Mammary epithelial cell (primary cell): ENCODE measurements at places on chromosomes 13 and 19.

DNA sequence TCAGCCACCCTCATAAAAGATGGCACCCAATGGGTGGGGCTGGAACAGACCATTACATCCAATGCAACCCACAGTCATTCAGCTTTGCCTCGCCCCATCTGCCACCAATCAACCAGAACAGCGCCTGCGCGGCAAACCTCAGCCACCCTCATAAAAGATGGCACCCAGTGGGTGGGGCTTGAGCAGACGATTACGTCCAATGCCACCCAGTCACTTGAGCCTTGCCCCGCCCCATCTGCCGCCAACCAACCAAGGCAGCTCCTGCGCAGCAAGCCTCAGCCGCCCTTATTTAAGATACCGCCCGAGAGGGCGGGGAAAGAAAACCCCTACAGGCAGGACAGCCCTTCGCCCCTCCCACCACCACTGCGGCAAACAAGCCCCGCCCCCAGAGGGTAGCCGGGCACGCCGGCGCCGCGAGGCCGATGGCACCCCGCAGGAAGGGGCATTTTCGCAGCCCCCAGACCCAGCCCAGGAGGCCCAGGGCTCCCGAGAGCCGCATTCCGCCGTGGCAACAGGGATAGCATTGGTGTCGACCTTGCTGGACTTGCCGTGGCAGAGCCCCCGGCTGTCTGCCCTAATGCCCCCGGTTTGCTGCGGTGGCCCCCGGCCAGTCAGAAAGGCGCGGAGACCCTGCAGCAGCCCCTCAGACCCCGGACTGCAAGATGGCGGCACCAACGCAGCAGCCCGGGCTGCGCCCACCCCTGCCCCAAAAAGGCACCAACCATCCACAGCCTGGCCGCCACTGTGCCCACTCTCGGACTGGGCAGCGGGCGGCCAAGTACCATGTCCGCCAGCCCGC lies 675 bp downstream of the PEG3 start:
- no peak for DNase-seq

DNA sequence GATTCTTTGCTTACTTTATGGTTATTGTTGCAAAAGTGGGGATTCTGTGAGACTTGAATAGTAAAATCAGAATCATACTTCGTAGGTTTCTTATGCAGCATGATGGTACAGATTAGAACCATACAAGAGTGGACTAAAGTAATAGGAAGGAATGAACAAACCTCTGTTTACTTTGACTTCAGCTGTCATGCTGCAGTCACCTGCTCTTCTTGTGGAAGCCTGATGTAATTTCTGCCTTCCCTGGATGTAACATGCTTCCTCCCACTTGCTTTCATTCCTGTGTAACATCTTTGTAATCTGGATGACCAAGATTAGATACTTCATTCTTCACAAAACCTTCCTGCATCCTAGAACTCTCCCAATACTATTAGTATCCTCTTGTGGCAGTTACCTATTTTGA lies 235.0 kb downstream of the PCCA start:
- no peak for DNase-seq

DNA sequence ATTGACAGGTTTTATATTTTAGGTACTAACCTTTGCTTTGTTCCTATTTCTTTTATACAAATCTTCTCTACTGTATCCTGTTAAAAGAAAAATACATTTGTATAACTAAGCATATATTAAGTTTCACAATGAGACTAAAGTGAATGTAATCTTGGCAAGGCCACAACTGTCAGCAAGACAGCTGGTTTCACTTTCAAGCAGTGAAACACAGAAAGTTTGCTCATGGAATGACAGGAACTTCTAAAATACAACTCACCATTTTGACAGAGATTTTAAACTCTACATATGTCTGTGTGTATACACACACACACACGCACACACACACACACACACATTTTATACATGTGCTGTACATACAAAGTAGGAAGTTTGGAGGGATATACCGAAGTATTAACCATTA lies 53.3 kb downstream of the PARP4 start:
- no peak for DNase-seq

- DNase-seq = no peak
Observed at GRCh38 chr13:111975539-111976473, 91.1 kb upstream of the SOX1 start.

DNA sequence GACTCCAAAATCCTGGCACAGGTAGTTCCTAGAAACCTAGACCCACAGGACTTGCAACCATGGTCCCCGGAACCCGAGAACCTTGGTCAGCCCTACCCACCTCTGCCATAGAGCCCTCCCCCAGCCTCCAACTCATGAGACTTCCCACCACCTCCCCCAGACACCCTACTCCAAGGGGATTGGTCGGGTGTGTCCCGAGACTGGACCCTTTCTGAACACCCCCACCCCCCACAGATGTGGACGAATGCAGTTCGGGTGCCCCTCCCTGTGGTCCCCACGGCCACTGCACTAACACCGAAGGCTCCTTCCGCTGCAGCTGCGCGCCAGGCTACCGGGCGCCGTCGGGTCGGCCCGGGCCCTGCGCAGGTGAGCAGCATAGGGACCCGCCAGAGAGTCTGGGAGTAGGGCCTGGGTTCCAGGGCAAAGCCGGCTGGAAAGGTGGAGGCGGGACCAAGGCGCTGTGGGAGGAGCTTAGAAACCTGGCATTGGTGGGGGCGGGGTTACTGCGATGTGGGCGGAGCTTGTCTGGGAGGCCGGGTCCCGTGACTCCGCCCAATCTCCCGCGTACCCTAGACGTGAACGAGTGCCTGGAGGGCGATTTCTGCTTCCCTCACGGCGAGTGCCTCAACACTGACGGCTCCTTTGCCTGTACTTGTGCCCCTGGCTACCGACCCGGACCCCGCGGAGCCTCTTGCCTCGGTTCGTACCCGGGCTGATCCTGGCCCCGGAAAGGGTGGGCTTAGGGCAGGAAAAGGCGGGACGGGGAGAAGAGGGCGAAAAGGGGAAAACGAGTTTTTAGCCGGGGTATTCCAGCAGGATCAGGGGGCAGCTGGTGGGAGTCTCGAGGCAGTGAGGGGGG lies 11.9 kb downstream of the LTBP4 start:
- DNase-seq = no peak

DNA sequence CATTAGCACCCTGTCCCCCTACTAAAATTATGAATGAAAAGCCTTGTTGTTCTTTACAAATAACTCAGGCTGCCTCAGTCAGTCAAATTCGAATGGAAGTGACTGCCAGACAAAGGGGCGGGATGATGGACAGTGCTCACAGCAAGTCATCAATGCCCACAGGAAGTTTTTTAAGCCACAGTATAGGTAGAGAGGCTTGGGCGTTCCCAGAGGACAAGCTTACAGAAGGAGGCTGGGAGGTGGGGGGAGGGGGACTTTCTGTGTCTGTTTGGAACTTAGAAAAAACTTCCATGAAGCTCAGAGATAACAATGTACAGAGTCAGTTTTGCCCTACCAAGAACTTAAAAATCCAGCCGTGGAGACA lies 18.5 kb upstream of the SPRY2 start:
- DNase-seq = no peak

- DNase-seq = peak; percentile 44
Observed at GRCh38 chr19:35352448-35353304, 5.0 kb downstream of the FFAR1 start.

- DNase-seq = no peak
Observed at GRCh38 chr13:86839221-86839620, 832.0 kb upstream of the SLITRK5 start.

- peak; percentile 84 for DNase-seq
Observed at GRCh38 chr19:19033426-19034203, at the start of the genes ARMC6 and SUGP2. Gene ARMC6, plus strand, starts transcription at chr19:19033603. Its CDS starts 607 bp downstream, at chr19:19034210. Gene SUGP2, minus strand, starts transcription at chr19:19033517. Its CDS starts 2,446 bp downstream, at chr19:19031071.

DNA sequence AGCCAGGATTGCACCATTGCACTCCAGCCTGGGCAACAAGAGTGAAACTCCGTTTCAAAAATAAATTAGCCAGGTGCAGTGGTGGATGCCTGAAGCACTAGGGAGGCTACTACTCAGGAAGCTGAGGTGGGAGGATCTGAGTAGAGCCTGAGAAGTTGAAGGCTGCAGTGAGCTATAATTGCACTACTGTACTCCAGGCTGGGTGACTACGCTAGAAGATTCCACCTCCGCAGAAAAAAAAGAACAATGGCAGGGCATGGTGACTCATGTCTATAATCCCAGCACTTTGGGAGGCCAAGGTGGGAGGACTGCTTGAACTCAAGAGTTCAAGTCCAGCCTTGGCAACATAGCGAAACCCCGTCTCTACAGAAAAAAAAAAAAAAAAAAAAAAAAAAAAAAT lies 20.5 kb downstream of the HAUS8 start:
- no peak for DNase-seq

DNA sequence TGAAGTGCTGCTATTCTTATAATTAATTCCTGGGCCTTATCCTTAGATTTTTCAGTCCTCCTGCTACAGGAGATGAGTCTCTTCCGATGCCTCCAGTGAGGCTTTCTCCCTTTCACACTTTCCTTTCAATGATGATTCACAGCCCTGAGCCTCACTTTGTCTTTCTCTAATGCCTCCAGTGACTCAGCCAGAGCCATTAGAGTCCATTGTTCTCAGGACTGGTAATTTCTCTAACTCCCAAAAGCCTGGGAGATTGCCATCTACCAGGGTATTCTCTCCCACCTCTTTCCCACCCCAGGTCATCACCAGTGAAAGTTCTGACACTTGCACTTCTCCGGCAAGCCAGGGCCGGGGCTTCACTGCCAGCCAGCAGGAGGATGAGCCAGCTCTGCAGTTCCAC lies 49.6 kb upstream of the ARGLU1 start:
- peak; percentile 79 for DNase-seq

- DNase-seq = no peak
Observed at GRCh38 chr13:76286178-76286577, 600.0 kb downstream of the KCTD12 start.

DNA sequence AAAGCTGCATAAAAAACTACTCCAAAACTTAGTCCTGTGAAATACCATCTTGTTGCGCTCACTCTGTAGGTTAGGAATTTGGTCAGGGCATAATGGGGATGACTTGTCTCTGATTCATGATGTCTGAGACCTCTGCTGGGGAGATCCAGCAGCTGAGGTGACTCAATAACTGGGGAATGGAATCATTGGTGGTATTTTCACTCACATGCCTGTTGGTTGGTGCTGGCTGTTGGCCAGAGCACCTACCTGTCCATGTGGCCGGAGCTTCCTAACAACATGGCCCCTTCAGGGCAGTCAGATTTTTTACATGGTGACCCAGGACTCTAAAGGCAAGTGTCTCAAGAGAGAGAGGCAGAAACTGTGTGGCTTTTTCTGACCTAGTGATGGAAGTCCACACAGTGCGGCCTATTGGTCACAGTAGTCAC lies 7.4 kb upstream of the ESD start:
- DNase-seq = peak; percentile 97

GRCh38 chr19:35797663-35798062 lies 15.0 kb downstream of the PRODH2 start:
- DNase-seq = no peak

DNA sequence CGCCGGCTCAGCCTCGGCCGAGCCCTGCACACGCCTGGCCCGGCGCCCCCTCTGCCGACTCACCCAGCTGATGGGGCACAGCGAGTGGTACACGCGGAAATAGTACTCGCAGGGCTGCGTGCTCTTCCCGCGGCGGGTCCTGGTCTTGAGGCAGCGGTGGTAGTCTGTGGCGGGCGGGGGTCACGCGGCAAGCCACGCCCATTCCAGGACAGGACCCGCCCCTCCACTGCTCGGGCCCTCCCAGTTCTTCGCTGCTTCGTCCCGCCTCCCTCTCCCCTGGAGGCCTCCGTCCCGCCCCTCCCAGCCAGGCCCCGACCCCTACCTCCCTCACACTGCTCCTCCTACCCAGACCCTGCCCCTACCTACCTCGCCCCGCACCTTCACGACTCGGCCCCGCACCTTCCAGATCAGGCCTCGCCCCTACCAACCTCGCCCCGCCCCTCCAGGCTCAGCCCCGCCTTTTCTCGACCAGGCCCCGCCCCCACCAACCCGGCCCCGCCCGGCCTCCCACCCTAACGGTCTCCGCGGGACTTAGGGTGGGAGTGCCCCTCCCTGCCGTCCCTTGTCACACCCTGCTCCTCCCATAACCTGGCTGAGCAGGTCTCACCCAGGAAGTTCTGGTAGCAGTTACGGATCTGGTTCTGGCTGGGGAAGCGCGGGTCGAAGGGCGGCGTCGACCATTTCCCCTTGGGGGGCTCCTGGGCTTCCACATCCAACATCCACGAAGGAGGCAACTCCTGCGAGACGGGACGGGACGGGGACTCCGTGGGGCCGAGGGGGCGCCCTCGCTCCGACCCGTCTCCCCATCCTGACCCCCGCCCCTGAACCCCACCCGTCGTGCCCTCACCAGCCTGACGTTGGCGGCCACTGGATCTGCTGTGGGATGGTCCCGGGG lies 469 bp downstream of the COX6B2 start:
- peak; percentile 60 for DNase-seq

- no peak for DNase-seq
Observed at GRCh38 chr19:17968362-17968761, 1.5 kb downstream of the KCNN1 start.

GRCh38 chr19:28960986-28961705 lies 251.8 kb downstream of the UQCRFS1 start:
- DNase-seq = peak; percentile 1

DNA sequence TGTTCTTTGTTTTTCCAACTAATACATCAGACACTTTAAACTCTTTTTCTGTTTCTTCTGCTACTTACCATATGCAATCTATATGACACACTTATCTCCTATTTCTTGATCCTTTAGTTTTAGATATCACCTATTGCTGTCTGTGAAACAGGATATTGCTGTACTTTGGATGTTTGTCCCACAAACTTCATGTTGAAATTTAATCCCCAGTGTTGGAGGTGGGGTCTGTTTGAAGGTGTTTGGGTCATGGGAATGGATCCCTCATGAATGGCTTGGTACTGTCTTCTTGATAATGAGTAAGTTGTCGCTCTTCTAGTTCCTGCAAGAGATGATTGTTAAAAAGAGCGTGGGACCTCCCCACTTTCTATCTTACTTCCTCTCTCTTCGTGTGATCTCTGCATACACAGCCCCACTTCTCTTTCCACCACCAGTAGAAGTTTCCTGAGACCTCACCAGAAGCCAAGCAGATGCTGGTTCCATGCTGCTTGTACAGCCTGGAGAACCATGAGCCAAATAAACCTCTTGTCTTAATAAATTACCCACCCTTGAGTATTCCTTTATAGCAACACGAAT lies 244.2 kb downstream of the NHLRC3 start:
- DNase-seq = no peak

- no peak for DNase-seq
Observed at GRCh38 chr19:2308114-2308556, at the start of gene LINGO3. Gene LINGO3, minus strand, starts transcription at chr19:2308154. Its CDS starts 16,378 bp downstream, at chr19:2291776.

DNA sequence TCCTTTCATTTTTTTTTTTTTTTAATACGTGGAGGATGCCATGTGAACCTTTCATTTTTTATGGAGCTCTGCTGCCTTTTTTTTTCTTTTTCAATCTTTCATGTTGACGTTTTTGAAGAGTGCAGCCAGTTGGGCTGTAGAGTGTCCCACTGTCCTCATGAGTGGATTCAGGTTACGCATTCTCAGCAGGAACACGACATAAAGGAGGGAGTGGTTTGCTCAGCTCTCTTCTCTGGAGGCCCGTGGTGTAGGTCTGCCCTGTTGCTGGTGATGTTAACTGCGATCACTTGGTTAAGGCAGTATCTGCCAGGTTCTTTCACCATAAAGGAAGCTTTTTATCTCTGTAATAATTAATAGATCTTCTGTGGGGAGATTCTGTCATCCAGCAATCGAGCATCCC lies 26.7 kb upstream of the CACNG8 start:
- DNase-seq = no peak
